Dermis blood vessel endothelial cell (primary cell): ENCODE measurements at places on chromosomes 7 and 10. TPM values are rescaled to one million over a fixed set of nuclear protein-coding genes. Genes with fewer than 3 reads are reported as not detected.

GRCh38 chr7:45220846-45221618 is 63.4 kb downstream of the RAMP3 start:
- DNase-seq: no peak

- no peak for DNase-seq
These were observed 484.7 kb downstream of the PTPRN2 start for GRCh38 chr7:158102897-158103296.

DDX21 gene
- total RNA-seq: 73.0 and 102 TPM in 2 replicates

PILRA gene
- total RNA-seq: 0.68 TPM in 1 of 2 replicates, not detected in the other

DNA sequence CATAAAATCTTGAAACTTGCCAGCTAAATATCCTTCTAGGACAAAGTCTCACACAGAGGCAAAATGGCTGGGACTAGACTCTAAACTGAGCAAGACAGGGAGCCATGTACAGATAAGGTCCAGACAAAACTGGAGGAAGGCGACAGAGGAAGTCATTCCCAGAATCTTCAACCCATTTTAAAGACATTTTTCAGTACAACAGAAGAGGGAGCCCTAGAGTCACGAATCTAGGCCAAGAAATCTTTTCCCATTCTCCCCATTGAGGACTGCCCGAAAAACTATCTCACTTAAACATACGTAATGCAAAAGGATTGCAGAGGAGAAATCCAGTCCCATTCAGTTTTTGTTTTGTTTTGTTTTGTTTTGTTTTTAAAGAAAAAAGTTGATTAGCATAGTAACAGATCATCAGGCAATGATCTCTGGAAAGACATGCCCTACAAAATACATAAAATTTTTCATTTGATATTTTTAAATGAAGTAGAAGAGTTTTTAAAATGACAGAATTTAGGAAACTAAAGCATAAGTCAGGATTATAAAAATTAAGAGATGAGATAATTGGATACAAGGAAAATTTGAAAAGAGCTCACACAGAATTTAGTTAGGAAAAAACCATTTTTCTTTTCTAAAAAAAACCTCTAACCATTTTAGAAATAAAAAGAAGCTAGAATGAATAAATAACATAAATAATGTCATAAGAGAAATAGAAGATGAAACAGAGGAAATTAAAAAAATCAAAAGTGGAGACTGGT is 16.9 kb upstream of the PRF1 start:
- DNase-seq: peak; percentile 36

- peak; percentile 43 for DNase-seq
These were observed 8.2 kb downstream of the LFNG start for GRCh38 chr7:2527505-2528467.

GNG11 gene
- 404 and 652 TPM in 2 replicates for total RNA-seq

C1QL3 gene
- 0.17 and 0.33 TPM in 2 replicates for total RNA-seq

DNA sequence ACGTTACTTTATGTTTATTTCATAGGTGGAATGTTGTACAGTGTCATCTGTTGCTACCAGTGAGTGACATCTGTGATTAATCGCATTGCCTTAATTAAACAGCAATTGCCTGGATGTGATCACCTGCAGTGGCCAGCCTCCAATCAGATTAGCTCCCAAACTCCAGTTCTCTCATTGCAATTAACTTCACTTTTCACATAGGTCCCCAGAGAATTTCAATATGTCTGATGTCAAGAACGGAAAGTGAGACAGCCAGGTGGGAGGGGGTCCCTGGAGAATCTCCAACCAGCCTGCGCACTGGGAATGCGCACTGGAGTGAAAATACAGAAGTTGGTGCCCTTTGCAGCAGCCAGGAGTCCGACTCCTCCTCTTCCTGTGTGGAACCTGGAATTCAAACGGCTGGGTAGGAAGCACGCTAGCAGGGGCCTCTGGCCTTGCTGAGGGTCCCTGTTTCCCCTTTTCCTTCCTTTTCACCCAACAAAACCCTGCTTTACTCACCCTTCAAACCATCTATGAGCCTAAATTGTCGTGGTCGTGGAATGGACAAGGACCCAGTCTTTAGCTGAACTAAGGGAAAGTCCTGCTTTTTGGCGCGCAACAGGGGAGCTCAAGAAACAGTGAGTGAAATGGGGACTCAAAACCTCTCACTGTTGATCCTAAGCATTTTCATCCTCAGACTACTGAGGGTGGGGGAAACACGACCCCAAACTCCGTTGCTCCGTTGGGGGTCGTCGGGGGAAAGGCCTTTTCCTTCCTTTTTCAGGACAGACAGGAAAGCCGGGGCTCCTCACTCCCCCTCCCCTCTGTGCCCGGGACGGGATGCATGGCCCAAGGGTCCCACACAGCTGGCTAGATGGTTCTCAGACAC is 1355.5 kb upstream of the LRRTM3 start:
- DNase-seq: peak; percentile 69

GPR15LG gene
- total RNA-seq: 0.47 TPM in 1 of 2 replicates, not detected in the other

SPDYE11 gene
- total RNA-seq: not detected in 2 replicates

GRCh38 chr7:73437621-73438416 is 4.2 kb downstream of the FZD9 start:
- DNase-seq: peak; percentile 42

DNA sequence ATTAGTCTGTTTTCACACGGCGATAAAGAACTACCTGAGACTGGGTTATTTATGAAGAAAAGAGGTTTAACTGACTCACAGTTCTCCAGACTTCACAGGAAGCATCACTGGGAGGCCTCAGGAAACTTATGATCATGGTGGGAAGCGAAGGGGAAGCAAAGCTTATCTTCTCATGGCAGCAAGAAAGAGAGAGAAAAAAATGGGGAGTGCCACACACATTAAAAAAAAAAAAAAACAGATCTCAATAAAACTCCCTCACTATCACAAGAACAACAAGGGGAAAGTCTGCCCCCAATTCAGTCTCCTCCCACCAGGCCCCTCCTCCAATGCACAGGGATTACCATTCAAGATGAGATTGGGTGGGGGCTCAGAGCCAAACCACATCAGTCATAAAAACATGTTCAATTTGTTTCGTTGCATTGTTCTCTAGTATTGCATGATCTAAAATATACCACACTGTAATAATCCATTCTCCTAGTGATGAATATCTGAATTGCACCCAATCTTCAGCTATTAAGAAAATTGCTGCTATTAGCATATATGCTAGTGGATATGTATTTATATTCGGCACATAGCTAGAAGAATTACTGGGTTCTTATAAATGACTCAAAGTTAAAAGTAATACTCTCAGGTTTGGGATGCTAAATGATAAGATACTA is 328.9 kb upstream of the KCND2 start:
- no peak for DNase-seq

- no peak for DNase-seq
These were observed 319.0 kb upstream of the FZD1 start for GRCh38 chr7:90945104-90945787.

DNA sequence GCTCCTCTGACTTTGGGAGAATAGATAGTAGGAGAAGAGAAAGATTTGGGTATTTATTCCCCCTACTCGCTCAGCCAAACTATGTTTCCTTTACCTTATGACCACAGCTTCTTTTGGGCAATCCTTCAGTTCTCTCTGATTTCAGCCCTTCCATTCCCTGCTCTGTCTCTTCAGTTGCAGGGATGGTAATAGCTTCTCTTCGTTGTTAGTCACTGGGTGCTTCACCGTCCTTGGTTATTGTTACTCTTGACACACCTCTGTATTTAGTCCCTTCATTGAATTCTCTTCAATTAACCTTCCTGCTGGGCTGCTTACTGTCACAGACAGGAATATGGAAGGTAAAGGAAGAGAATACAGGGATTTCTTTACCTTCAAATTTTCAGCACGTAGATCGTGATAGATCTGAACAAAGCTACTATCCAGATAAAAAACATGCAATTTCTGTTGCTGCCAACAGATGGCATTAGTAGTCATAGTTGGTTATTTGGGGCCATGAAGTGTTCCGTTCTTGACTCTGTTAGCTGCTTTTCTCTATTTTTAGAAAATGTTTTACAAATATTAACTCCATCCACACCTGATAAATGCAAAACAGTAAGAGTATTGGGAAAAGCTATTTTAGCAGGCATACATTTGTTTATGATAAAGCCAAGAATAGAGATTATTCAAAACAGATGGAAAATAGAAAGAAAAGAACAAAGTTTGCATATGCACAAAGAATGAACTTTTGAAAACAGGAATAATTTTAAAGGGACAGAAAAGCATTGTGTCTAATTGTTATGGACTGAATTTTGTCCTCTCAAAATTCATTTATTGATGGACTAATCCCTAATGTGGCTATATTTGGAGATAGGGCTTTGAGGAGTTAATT is 14.0 kb upstream of the PTTG1IP2 start:
- DNase-seq: peak; percentile 63

UCMA gene
- not detected in 2 replicates for total RNA-seq

ABCB4 gene
- total RNA-seq: 0.14 and 0.34 TPM in 2 replicates

GRCh38 chr10:124408357-124408756 is 10.4 kb downstream of the OAT start:
- no peak for DNase-seq

DNA sequence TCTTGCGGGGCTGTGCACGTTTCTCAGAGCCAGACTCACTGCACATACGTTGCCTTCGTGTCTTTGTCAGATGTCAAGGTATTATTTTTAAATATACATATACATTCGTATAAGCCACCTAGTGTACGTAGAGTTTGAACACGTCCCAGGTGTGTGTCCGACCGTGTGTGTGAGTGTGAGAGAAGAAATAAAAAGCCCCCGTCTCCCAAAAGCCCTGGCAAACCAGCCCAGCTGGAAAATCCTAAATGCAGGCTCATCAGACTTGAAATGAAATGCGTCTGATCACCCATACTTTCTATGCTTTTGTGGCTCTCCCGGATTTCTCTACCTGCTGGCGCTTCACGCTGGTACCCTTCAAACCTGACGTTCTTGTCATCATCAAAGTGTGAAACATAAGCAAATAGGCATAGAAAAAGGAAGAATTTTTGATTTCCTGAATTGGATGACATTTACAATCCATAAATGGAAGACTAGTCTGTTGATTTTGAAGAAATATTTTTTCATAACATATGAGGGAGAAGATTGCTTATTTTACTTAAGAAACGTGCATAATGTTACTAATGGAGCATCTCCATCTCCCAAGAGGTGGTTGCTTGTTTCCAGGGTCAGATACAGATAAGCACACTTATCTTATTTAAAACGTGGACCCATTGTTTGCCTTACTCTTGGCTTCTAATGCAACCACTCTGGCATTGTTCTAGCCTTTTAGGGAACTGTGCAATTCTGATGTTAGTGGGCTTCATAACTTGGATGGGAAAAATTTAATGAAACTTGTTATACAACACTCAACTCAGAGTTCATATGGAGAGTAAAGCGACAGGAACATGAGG is 971 bp downstream of the PRKG1 start:
- DNase-seq: no peak

OR6V1 gene
- total RNA-seq: not detected in 2 replicates

NEURL1 gene
- 0.19 TPM in 1 of 2 replicates, not detected in the other for total RNA-seq

- DNase-seq: no peak
These were observed 19.7 kb downstream of the GPRIN2 start for GRCh38 chr10:46536781-46537180.

WDR11 gene
- 89.5 and 99.4 TPM in 2 replicates for total RNA-seq

- no peak for DNase-seq
These were observed 884.2 kb upstream of the ZNF722 start for GRCh38 chr7:63114371-63114985.

HECW1 gene
- total RNA-seq: not detected in 2 replicates

MAGI2 gene
- total RNA-seq: 1.8 and 2.4 TPM in 2 replicates

COL13A1 gene
- 5.3 and 6.6 TPM in 2 replicates for total RNA-seq

GRCh38 chr10:124654686-124655085 is 89.5 kb downstream of the FAM53B start:
- DNase-seq: no peak

GRCh38 chr7:107427462-107427861 is 42.4 kb upstream of the GPR22 start:
- no peak for DNase-seq

SPDYE2B gene
- not detected in 2 replicates for total RNA-seq

GRCh38 chr10:82817676-82818422 is 942.9 kb downstream of the NRG3 start:
- DNase-seq: no peak

GRCh38 chr7:104838537-104839299 is 175.3 kb upstream of the KMT2E start:
- no peak for DNase-seq

DNA sequence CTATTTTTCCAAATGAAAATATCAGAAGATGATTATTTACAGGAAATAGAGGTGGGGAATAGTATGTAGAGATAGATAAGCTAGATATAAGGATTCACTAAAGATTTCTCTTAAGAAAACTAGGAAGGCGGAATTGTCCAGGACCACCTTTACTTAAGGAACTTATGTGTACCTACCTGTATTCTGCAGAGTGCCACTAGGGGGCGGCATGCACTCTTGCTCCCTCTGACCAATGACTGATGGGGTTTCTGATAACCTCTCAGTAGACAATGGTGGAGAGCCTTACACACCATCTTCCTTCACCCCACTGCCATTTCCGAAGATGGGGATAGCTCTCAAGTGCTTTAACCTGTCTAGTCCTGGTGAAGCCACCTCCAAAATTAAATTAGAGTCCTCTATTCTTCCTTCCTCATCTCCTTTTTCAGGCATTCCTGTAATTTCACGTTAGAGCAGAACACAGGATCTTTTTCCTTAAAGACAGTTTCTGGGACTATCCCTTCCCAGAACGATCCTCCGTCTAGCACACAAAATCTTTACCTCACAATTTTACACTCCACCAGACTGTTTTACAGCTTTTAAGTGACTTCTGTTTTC is 453.1 kb downstream of the SORCS1 start:
- DNase-seq: no peak

CPA4 gene
- 0.17 and 0.74 TPM in 2 replicates for total RNA-seq

- no peak for DNase-seq
These were observed 26.6 kb downstream of the DGKI start for GRCh38 chr7:137820156-137820555.

GRCh38 chr10:68566351-68566750 is 6.2 kb downstream of the TET1 start:
- DNase-seq: no peak

CUTC gene
- 31.5 and 34.2 TPM in 2 replicates for total RNA-seq

CDHR3 gene
- total RNA-seq: 0.51 and 0.84 TPM in 2 replicates

GRCh38 chr10:93006435-93007039 is 54.1 kb upstream of the CYP26C1 start:
- DNase-seq: peak; percentile 75

DNA sequence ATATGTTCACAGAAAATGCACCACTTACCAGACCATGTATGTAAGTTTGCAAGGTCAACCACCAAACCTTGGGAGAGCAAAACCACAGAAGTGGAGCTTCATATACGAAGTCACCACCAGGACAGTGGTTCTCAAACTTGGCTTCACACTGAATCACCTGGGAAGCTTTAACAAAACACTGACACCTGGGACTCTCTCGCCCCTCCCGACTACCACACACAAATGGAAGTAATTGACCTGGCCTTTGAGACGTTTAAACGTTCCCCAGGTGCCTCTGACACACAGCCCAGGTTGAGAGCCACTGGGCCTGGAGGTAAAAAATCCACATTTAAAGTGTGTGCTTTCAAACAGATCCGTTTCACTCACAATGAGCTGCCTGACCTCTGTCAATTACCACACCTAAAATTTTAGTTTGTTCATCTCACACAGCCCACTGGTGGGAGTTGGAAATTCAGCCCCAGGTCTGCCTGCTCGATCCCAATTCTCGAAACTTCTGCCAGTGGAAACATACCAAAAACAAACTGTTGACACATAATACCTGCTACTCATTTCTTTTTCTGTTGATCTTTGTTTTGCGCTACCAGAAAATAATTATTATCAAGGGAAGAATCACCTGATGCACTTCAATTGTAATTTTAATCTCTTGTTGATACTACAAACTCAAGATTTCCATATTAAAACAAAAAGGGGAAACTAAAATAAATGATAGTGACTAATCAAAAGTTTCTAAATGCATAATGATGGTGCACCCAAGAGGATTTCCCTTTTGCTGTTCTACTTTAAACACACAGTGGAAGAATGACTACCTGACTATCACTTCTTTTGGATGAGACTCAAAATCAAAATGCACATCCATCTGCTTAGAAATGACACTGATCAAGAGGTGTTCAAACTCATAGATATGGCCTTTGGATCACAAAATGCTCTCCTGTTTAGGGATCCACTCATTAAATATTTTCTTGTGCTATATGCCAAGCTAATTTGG is 26.6 kb downstream of the CDNF start:
- no peak for DNase-seq
